ENCODE measurements at places on chromosomes 7 and 10.

DNA sequence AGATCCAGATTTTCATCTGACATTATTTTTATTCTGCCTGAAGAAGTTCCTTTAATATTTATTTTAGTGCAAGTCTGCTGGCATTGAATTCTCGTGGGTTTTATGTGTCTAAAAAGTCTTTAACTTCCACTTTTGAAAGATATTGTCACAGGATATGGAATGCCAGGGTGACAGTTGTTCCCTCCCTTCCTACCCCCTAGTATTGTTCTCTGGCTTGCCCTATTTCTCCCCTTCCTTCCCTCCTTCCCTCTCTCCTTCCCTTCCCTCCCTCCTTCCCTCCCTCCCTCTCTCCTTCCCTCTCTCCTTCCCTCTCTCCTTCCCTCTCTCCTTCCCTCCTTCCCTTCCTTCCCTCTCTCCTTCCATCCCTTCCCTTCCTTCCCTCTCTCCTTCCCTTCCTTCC, 14.9 kb downstream of the OLAH start:
- DNase-seq, result no peak

- DNase-seq, result no peak
These were observed 216.0 kb downstream of the KCNMA1 start for GRCh38 chr10:77421591-77421990.

DNA sequence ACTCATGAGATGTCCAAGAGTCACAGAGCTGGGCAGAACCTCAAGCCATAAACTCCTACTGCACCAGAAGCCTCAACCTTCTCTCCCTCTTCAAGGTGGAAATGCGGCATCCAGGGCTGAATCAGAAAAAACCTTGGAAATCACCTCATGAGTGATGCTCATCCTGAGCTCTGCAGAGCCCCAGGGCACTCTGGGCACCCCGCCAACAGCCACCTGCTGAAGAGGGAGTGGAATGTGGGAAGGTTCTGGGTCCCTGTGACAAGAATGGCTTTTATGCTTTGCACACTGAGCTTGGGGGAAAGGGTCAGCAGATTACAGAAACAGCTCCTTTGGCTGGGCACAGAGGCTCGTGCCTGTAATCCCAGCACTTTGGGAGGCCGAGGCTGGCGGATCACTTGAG, 18.8 kb downstream of the NUDT1 start:
- DNase-seq, result peak; percentile 67

DNA sequence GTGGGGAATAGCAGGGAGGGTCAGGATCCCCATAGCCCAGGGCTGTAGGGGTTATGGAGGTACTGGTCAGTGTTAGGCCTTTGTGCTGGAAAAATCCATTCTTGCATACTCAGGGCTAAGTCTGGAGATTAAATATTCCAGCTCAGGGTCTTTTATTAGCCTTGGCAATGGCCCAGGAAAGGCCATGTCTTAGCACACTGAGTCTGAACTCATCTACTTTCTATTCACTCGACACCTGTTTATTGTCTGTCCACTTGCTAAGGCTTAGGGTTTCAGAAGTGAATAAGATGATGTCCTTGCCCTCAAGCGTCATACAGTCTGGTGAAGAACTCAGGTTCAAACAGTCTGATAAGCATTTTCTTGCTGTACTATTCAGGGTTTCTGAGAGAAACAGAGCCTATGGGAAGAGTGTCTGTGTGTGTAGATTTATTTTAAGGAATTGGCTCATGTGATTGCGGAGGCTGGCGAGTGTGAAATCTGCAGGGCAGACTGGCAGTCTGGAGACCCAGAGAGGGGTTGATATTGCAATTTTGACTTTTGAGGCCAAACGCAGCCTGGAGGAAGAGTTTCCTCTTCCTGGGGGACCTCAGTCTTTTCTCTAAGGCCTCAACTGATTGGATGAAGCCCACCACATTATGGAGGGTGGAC, 135.8 kb downstream of the RAMP3 start:
- DNase-seq, result no peak

- DNase-seq, result no peak
These were observed 52.6 kb downstream of the ADCY1 start for GRCh38 chr7:45626441-45627430.

GRCh38 chr7:105886776-105887175, 10.4 kb upstream of the ATXN7L1 start:
- DNase-seq, result no peak

DNA sequence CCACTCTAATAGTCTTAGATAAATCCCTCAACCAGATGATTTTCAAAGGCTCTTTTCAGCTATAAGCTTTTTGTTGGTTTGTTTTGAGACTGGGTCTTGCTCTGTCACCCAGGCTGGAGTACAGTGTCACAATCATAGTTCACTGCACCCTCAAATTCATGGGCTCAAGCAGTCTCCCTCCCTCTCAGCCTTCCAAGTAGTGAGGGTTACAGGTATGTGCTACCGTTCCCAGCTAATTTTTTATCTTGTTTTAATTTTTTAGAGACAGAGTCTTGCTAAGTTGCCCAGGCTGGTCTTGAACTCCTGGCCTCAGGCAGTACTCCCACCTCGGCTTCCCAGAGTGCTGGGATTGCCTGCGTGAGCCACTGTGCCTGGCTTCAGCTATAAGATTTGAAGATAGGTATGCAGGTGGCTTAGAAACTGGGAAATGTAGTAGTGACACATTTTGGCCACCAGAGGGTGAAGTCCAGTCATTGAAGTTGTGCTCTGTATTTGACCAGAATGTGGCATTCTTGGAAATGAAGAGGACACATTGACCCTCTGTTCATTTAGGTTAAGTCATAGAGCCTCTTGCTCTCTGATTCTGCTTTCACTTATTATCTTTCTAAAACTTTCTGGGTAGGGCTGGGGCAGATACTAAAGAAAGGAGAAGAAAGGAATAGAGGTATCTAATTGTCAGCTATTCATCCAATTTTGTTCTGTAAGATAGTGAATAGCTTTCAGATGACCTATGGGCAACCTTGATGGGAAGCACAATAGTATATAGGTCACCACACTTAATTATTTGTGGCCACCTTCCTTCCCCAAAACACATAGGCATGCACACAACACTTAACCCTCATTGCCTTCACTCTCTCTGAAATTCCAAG, 36.0 kb downstream of the R3HCC1L start:
- peak; percentile 50 for DNase-seq

GRCh38 chr10:125609859-125610258, 73.1 kb downstream of the TEX36 start:
- DNase-seq, result no peak

- no peak for DNase-seq
These were observed 280.4 kb downstream of the GLRX3 start for GRCh38 chr10:130416334-130417150.

Measured in foreskin keratinocyte (primary cell).